Activated naive CD8-positive, alpha-beta T cell treated with anti-CD3 and anti-CD28 coated beads for 36 hours (primary cell): ENCODE measurements at places on chromosomes 4 and X. TPM values are rescaled to one million over a fixed set of nuclear protein-coding genes. Genes with fewer than 3 reads are reported as not detected.

DNA sequence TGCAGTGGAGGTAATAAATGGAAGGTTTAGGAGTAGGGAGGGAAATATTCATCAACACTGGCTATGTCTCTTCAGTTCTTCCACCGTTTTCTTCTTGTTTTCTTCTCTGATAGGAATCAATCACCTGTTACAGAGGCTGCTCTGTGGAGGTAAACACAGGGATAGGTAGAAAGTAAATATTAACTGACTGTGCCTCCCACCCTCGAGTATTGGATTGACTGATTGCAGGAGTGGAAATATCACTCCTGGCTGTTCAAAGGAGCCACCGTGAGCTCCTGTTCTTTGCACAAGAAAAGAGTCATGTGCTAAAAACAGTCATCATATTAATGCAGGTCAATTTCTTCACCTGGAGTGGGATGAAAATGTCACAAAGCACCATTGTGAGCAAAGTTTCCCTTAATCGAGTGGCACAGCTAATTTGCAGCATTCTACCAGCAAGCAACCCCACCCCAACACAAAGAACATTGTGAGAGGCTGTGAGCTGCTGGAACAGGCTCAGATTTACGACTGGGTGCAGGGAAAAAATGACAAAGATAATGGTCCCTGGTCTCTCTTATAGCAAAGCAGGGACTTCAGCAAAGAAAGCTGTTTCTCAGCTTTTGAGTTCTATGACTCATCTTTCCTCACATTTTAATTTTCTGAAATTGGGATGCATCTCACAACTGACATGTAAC lies 113.7 kb upstream of the TSPAN5 start:
- no peak for DNase-seq

Gene TIGD4
- total RNA-seq: 0.42 TPM

DNA sequence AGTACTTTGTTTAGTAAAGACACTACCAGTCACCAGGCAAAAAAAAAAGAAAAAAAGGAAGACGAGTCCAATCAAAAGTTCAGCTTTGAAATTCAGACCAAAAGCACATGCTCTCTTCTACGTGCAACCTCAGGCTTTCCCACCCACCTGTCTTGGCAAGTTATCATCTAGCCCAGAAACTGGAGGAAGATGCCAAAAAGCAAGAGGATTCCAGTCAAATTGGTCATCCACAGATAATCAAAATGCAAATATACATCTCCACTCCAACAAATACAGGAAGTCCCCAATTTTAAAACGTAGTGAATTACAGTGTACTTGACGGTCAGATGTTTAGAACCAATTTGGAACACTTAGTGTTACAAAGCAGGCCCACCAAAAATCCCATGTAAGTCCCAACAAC lies 96.5 kb downstream of the PALLD start:
- no peak for DNase-seq

GRCh38 chr4:95439896-95440295 lies 108.9 kb downstream of the UNC5C start:
- no peak for DNase-seq

Gene AKAP4
- not detected for total RNA-seq

Gene GATA1
- total RNA-seq: not detected

DNA sequence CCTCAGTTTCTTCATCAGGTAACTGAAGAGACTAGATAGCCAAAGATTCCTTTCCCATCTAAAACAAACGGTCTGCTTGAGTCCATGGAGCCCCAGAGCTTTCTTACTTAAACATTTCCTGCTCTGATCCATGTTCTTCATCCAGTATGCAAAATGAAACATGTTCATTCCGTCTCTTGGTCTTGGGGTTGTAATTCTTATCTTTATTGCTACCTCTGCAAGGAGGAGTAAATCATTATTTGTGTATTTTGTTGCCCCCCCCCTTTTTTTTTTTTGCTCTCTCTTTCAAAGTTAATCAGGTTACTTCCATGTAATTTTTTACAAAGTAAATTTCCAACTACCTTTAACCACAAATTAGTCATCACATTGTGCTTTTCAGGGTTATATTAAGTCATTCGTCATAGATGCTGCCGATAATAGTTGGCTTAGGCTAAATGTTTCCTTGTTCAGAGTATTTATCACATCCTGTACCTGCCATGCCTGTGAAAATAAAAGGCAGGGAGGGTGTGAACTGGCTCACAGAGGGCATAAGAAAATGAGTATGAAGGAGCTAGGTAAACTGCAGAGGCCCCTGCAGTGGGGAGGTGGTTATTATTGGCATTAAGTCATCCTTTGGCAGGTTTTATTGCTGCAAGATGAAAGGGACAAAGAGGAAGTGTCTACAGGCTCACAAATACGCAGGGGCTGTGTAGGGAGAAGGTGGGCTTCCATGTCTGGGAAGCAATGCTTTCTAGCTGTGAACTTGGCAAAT lies 76.7 kb upstream of the HS3ST1 start:
- peak; percentile 8 for DNase-seq

GRCh38 chr4:88738180-88738579 lies 40.6 kb upstream of the NAP1L5 start:
- no peak for DNase-seq

- DNase-seq: no peak
Measured at GRCh38 chr4:176850436-176850835, 57.7 kb upstream of the VEGFC start.

Gene XAGE1B
- not detected for total RNA-seq

Gene DUX4
- not detected for total RNA-seq
